Ovary (tissue), 10 donors: ENCODE measurements at places on chromosomes 16 and 17. TPM values are rescaled to one million over a fixed set of nuclear protein-coding genes. Genes with fewer than 3 reads are reported as not detected.

The KRTAP2-1 gene
- not detected for total RNA-seq

GRCh38 chr16:13322336-13322735 lies 420.9 kb downstream of the SHISA9 start:
- DNase-seq, result no peak
- no peaks in the 10 kb centered on the region for H3K27me3 ChIP-seq
- no peak overlapping the region for H3K4me3 ChIP-seq
- no peaks in the 10 kb centered on the region for H3K36me3 ChIP-seq
- H3K4me1 ChIP-seq, result no peaks in the 10 kb centered on the region

The CEP112 gene
- total RNA-seq, result 17.6 TPM

DNA sequence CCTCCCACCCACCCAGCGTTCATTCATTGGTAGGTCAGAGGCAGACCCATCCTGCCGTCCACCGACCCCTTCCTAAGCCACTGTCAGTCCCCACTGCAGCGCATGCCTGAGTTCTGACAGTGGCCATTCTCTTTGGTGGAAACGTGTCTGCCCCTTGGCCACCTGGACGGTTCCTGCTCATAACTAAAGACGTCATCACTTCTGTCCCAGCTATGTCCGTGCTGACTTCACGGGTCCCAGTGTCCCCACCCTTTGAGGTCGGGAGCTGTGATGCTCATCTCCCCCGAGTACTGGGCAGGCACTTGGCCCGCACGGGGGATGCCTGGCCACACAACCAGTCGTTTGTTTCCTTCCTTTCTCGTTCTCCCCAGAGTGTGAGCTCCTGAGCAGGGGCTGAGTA lies 267.1 kb downstream of the C16orf95 start:
- H3K4me1 ChIP-seq, result no peaks in the 10 kb centered on the region
- H3K27me3 ChIP-seq, result no peaks in the 10 kb centered on the region
- H3K36me3 ChIP-seq, result no peaks in the 10 kb centered on the region
- H3K4me3 ChIP-seq, result no peak overlapping the region
- no peak overlapping the region for H3K27ac ChIP-seq

The NFE2L1 gene
- 211 TPM for total RNA-seq

GRCh38 chr16:88779406-88780141 lies 5.4 kb downstream of the PIEZO1 start:
- H3K27me3 ChIP-seq, result no peaks in the 10 kb centered on the region
- peaks cover 28% of the 10 kb centered on the region for H3K4me1 ChIP-seq
- no peak overlapping the region for H3K4me3 ChIP-seq
- DNase-seq, result no peak
- no peaks in the 10 kb centered on the region for H3K36me3 ChIP-seq

GRCh38 chr16:17416461-17417311 lies 54.1 kb downstream of the XYLT1 start:
- H3K4me1 ChIP-seq, result peaks cover 7% of the 10 kb centered on the region
- H3K27me3 ChIP-seq, result no peaks in the 10 kb centered on the region
- no peaks in the 10 kb centered on the region for H3K36me3 ChIP-seq
- H3K27ac ChIP-seq, result no peak overlapping the region

The CCL3 gene
- total RNA-seq, result 5.3 TPM

The PIRT gene
- total RNA-seq, result not detected

GRCh38 chr16:13178318-13178717 lies 276.9 kb downstream of the SHISA9 start:
- H3K27ac ChIP-seq, result no peak overlapping the region
- no peak for DNase-seq
- H3K27me3 ChIP-seq, result no peaks in the 10 kb centered on the region
- no peaks in the 10 kb centered on the region for H3K36me3 ChIP-seq
- H3K4me1 ChIP-seq, result no peaks in the 10 kb centered on the region
- H3K4me3 ChIP-seq, result no peak overlapping the region

The DNAJC7 gene
- total RNA-seq, result 37.7 TPM

DNA sequence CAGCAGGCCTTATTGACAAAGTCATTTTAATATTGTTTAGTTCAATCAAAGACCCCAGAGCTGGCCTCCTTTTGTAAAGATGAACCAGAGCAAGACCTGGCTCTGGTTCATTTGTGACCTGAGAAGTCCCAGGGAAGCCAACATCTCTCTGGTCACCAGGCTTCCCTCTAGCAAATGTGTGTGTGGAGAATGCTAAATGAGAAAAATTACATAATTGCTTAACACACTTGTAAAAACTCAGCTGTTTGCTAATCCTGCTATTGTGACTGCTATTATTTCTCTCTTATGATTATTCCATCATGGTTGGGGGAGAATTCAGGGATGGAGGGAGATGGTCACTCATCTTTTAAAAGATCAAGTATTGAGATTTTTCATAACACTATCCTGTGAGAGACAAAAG lies 94.3 kb upstream of the CLEC3A start:
- DNase-seq, result no peak
- no peaks in the 10 kb centered on the region for H3K36me3 ChIP-seq
- no peak overlapping the region for H3K27ac ChIP-seq

GRCh38 chr16:12170103-12171040 lies 193.8 kb downstream of the SNX29 start:
- no peaks in the 10 kb centered on the region for H3K27me3 ChIP-seq
- H3K27ac ChIP-seq, result no peak overlapping the region
- no peak overlapping the region for H3K4me3 ChIP-seq

The TP53TG3B gene
- not detected for total RNA-seq

The PLEKHH3 gene
- total RNA-seq, result 23.6 TPM

GRCh38 chr17:49523196-49523595 lies 28.1 kb downstream of the NGFR start:
- H3K27me3 ChIP-seq, result no peaks in the 10 kb centered on the region
- no peak for DNase-seq
- H3K4me3 ChIP-seq, result no peak overlapping the region
- no peaks in the 10 kb centered on the region for H3K4me1 ChIP-seq

The GRIN2A gene
- 0.42 TPM for total RNA-seq

The DERL2 gene
- total RNA-seq, result 68.6 TPM

GRCh38 chr16:1525871-1526607 lies 7.4 kb upstream of the TMEM204 start:
- H3K4me1 ChIP-seq, result peaks cover 9% of the 10 kb centered on the region
- H3K4me3 ChIP-seq, result no peak overlapping the region
- no peaks in the 10 kb centered on the region for H3K27me3 ChIP-seq
- no peaks in the 10 kb centered on the region for H3K36me3 ChIP-seq
- H3K27ac ChIP-seq, result no peak overlapping the region

DNA sequence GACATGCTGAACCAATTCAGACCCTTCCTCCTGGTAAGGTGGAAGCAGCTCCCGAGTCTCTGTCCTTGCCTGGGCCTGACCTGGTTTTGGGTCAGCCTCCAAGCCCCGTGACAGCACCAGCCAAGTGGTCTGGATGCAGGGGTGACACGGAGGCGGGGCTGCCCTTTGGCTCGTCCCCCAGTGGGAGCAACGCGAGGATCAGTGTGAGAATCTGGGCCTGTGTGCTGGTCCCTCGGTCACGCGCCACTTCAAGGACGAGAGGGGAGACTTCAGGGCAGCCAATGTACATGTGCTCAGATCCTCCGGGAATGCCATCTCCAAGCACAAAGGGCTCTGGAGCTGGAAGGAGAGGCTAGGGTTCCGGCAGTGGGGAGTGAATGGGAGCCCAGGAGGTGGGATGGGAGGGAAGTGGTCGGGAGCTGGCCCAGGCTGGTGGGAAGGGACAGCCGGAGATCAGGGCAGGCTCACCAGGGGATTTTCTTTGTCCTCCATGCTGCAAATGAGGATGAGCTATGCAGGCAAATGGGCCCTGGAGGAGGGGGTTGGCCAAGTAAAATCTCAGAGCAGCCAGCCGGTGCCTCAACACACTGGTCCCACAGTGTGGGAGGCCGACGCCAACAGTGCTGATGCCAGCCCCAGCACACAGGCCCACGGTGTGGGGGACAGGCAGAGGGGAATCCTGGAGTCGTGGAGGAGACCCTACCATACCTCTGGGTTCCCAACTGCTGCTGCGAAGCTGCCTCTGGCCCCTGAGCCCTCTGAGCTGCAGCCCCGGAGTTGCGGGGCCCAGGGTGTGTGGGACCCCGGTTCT lies 4.2 kb upstream of the NDRG4 start:
- peaks cover 3% of the 10 kb centered on the region for H3K4me1 ChIP-seq
- H3K27me3 ChIP-seq, result no peaks in the 10 kb centered on the region
- no peak for DNase-seq
- H3K27ac ChIP-seq, result no peak overlapping the region
- H3K4me3 ChIP-seq, result no peak overlapping the region

GRCh38 chr17:69059458-69060175 lies 1.1 kb downstream of the ABCA9 start:
- H3K36me3 ChIP-seq, result no peaks in the 10 kb centered on the region
- H3K4me1 ChIP-seq, result peaks cover 9% of the 10 kb centered on the region
- peak overlapping the region; percentile 79 for H3K27ac ChIP-seq
- H3K27me3 ChIP-seq, result no peaks in the 10 kb centered on the region
- no peak for DNase-seq

- H3K4me3 ChIP-seq, result no peak overlapping the region
- no peaks in the 10 kb centered on the region for H3K36me3 ChIP-seq
- H3K4me1 ChIP-seq, result peaks cover 2% of the 10 kb centered on the region
These were observed 4.0 kb downstream of the STXBP4 start for GRCh38 chr17:54972406-54973138.

DNA sequence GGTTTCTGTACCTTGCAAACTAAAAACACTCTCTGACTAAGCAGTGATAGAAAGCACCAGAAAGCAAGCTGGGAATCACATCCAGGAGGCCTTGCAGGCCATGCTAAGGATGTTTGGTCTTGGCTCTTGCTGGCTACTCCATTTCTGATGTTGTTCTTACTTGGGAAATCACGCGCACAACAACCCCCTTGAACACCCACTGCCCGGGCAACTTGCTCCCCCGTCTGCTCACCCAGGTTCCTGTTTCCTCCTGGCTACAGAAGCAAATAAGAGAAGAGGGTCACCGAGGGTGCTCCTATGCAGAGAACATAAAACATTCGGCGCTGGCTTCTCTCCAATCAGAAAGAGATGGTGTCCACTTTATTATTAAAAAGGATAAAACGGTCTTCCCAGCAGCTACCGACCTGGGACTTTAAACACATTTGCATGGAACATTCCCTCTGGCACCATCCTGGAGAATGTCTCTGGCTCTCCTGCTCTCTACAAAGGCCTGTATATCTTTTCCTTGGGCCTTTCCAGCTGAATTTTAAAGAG lies 271.2 kb upstream of the RPL38 start:
- H3K4me1 ChIP-seq, result no peaks in the 10 kb centered on the region
- no peaks in the 10 kb centered on the region for H3K27me3 ChIP-seq

- no peaks in the 10 kb centered on the region for H3K27me3 ChIP-seq
- H3K36me3 ChIP-seq, result no peaks in the 10 kb centered on the region
- H3K27ac ChIP-seq, result no peak within 1 kb of the TSS
- H3K4me1 ChIP-seq, result no peaks in the 10 kb centered on the region
These were observed at the start of gene RNF112 for GRCh38 chr17:19410875-19411620. Gene RNF112, plus strand, starts transcription at chr17:19411232. Its CDS starts 177 bp downstream, at chr17:19411409.

The KRT23 gene
- total RNA-seq, result 0.41 TPM

DNA sequence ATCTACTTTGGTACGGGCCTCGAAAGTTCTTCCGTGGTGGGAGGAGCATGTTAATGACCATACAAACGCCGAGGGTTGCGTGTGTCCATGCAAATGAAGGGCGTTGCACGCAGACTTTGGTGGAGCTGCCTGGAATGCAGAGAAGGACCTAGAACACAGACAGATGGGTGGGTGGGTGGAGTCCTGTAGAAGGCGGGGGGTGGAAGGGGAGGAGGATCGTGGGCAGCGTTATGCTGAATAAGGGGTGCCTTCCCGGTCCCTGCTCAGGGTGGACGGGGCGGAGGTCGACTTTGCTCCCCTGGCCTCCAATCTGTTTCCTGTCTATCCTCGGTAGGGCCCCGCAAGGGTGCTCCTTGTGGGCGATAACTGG lies 795 bp upstream of the PAQR4 start:
- H3K4me1 ChIP-seq, result peaks cover 13% of the 10 kb centered on the region
- DNase-seq, result no peak
- no peaks in the 10 kb centered on the region for H3K36me3 ChIP-seq
- H3K4me3 ChIP-seq, result no peak overlapping the region

- no peak overlapping the region for H3K4me3 ChIP-seq
- peaks cover 2% of the 10 kb centered on the region for H3K4me1 ChIP-seq
- H3K27me3 ChIP-seq, result no peaks in the 10 kb centered on the region
These were observed 1.3 kb downstream of the TLCD3A start for GRCh38 chr17:733743-734142.

- H3K4me3 ChIP-seq, result no peak overlapping the region
- no peak overlapping the region for H3K27ac ChIP-seq
- no peaks in the 10 kb centered on the region for H3K27me3 ChIP-seq
- no peak for DNase-seq
- peaks cover 7% of the 10 kb centered on the region for H3K4me1 ChIP-seq
- H3K36me3 ChIP-seq, result no peaks in the 10 kb centered on the region
These were observed 3.8 kb upstream of the NAT9 start for GRCh38 chr17:74779948-74780400.
